Fibroblast of skin of scalp (primary cell): ENCODE measurements at places on chromosomes 16 and 17.

DNA sequence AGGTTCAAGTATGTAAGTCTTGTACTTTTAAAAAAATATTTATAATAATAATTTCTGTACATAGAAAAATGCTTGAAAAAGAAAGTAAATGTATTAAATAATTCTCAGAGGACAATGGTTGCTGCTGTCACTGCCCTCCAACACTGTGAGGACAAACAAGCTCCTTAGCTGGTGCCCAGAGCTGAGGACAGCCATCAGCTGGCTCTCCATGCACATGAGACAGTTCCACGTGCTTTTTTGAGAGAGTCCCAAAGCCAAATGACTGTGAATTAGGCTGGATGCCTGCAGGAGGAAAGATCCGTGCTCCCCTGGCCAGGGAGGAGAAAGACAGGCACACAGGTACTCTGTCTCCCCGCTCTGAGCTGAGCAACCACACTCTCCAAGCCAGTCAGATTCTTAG lies 115.5 kb upstream of the IRX5 start:
- no peak for DNase-seq

GRCh38 chr17:36485805-36486203 lies 677 bp upstream of the ZNHIT3 start:
- DNase-seq = peak; percentile 5

GRCh38 chr17:35129154-35129972 lies 7.9 kb downstream of the FNDC8 start:
- no peak for DNase-seq

DNA sequence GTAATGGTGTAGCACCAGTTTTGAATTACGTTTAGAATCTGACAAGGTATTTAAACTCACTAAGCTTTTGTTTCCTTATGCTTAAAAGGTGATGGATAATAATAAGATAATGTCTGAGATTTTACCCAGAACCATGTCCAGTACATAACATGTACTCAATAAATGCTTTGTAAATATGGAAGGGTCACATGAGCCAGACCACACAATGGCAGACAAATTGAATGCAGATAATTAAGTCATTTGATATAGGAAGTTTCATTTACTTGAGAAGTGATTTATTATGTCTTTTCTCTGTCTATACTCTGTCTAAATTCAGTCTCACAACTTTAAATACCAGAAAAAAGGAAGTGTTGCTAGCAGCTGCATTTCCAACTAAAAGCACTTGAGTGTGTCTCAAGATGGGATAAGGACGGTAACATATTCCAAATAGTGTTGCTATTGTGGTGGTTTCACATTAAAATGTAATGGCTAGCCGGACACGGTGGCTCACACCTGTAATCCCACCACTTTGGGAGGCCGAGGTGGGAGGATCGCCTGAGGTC lies 52.5 kb upstream of the DHX40 start:
- DNase-seq = no peak

DNA sequence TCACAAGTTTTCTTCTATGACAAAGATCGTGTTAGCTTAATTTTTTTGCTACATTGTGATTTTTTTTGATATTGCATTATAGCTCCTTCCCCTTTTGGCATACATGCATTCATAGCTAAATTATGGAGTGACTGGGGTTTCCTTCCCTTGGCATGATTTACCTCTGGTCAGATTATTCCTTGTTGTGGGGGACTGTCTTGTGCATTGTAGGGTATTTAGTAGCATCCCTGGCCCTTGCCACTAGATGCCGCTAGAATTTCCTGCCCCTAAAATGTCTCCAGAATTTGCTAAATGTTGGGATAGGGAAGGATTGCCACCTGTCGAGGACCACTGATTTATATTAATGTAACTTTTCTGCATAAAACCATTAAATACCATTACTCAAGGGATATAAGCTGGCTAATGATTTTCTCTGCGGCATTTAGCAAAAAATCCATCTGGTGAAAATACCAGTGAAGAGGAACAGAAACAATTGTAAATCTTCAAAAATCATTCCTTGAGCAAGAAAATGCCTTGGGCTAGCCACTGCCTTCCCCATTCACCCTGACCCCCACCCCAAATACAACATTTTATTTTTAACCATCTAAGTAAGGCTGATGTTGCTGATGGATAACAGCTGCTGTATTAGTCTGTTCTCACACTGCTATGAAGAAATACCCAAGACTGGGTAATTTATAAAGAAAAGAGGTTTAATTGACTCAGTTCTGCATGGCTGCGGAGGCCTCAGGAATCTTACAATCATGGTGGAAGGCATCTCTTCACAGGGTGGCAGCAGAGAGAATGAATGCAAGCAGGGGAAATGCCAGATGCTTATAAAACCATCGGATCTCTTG lies 195.2 kb downstream of the MAP2K6 start:
- no peak for DNase-seq

DNA sequence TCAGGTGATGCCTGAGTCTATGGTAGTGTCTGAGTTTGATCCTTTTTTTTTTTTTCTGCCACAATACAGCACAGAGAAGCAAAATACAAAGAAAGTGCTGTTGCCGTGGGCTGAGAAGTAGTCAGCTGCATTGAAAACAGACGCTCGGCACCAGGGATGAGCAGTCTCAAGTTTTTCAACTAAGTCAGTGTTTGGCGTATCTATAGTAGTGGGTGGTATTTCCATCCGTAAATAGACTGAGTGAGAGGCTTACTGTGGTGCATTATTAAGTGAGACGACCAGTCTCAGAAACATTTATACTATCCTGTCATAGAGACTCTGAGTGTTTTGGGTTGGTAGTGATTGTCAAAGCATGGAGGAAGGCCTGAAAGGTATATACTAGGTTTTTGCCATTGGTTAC lies 221.3 kb downstream of the SNX29 start:
- no peak for DNase-seq

GRCh38 chr17:29133121-29133713 lies 47.0 kb downstream of the MYO18A start:
- peak; percentile 63 for DNase-seq

DNA sequence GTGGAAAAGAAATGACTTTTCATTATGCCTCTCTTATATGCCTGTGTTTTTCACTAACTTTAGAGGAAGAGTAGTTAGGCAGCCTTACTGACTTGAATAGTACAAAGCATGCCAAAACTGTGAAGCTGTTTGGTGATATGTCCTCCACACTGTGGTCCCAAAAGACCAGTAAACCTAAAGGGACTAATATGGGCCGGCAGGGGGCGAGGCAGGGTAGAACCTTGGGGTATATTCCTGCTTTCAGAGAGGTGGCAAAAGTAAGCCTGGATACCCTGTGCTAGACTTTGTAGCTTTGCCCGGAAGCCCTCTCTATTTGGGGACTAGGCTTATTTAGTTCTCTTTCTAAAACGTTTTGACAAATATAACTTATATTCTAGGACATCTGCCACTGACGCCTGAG lies 36.5 kb upstream of the VWA3A start:
- peak; percentile 2 for DNase-seq

DNA sequence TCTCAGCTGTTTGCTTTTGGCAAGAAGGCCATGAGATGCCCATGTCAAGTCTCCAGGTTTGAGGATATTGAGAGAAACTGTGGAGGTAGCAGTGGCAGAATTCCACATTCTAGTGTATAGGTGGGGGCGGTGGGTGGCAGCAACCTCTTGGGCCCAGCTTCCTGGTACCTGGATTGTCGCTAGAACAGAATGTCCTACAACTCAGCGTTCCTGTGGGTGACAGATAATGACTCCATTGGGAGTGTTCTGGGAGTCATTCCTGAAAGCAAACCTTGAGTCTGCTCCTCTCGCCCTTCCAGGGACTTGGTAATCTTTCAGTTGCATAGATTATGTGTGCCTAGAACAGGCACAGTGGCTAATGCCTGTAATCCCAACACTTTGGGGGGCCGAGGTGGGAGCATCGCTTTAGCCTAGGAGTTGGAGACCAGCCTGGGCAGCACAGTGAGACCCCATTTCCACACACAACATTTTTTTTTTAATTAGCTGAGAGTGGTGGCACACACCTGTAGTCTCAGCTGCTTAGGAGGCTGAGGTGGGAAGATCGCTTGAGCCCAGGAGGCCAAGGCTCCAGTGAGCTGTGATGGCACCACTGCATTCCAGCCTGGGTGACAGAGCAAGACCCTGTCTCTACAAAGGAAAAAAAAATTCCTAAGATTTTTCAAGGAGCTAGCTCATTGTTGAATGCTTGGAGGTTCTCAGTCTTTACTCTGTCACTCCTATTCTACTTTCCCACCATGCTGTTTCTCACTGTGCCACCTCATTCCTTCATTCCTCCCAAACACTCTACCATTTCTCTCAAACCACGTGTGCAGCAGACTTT lies 37.9 kb upstream of the METTL16 start:
- peak; percentile 15 for DNase-seq
